RPMI7951 (cell line): ENCODE measurements at places on chromosomes 7 and 10.

DNA sequence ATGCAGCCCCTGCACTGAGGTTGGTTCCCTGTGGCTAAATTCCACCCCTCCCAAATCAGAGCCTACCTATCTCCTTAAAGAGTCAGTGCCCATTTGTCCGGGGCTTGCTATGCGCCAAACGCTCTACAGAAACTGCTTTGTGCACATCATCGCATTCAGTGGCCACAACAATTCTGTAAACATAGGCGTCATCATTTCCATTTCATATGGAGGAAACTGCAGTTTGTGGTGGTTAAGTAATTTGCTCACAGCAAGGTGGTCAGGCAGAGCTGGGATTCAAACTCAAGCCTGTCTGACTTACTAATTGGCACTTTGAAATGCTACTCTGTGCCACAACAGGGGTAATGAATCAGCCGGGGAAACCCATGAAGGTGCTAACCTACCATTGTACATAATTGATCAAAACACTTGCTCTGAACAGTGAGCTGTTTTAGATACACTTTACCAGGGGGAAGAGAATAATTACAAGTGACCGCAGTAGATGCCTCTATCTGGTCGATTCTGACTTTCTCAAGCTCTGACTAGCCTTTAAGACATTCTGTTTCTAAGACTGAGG, 775.5 kb downstream of the LRMDA start:
- peak; percentile 15 for DNase-seq

GRCh38 chr7:70589010-70589409, 542.9 kb upstream of the GALNT17 start:
- DNase-seq: no peak

DNA sequence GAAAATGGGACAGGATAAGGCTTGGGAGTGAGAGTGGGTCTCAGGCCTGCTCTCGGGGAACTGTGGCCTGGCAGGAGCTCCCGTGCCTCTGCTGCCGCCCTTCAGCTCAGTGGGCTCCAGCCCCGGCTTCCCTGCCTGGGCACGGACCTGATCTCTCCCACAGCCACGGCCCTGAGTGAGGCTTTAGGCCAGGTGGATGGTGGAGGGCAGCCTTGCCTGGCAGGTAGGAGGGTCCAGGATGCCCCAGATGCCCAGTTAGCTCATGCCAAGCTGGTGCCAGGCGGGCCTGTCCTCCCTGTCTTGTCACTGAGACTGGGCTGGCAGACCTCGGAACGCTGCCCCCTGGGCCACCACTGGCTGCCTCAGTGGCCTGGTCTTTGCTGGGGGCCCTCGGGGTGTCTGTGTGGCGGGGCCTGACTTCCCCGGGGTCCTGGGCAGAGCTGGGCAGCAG, 116.6 kb downstream of the INPP5A start:
- no peak for DNase-seq

DNA sequence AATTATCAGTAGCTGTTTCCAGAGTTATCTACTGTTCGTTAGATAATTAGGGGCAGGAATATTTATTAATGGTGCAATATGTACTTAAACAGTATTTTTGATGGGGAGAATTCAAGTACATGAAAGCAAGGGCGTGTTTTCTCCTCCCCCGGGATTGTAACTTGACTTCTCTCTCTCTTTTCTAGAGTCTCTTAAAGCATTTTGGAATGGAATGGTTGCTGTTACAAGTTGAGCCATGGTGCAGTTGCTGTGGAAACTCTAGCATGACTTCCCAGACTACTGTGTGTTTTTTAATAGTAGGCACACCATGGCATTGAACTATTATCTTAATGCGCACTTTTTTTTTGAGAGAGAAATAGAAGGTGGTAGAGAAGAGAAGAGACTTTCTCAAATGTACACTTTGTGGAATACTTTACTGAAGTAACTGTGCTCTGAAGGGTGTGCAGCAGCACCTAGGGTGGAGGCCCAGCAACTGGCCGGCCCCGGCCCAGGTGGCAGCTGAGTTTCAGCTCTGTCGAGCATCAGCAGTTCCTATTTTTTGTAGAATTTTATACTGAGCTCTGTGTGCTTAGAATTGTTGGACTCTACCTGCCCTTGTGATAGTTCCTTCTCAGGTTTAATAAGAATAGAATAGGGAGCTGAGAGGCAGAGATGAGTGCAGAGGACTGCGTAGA, 64.4 kb downstream of the CCNY start:
- DNase-seq: no peak

DNA sequence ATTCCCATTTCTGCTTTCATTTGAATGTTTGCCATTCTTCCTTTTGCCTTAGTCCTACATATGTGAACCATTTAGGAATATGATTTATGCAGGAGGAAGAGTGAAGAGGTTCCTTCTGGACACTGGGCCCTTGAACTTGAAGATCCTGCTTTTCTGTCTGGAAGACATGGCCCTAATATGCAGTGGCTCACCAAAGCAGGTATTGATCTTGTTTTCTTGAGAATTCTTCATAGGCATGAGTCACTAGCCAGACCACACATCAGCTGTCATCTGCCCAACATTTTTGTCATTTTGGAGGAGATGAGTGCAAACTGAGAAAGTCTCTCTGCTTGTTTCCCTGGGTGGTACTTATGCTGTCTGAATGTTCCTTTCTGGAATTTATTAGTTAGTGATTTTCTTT, 382.6 kb downstream of the LRMDA start:
- DNase-seq: no peak

GRCh38 chr10:106957823-106958588, 206.5 kb downstream of the SORCS1 start:
- DNase-seq: no peak

- DNase-seq: no peak
Observed at GRCh38 chr7:50315739-50316671, 11.5 kb downstream of the IKZF1 start.

DNA sequence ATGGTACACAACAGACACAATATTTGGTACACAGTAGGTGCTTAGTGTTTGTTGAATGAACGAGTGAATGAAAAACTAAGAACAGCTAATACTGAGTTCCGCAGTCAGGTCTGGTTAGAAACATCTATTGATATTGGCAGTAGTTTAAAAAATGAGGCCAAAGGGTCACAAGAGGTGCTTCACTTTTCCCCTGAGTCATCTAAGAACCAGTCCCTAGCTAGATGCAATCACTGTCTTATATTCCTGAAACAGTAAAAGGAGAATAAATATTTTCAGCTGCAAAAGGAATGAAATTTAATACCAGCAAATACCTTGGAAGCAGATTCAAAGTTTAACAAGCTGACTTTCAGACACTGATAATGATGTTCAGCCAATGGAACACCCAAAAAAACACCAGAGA, 54.5 kb downstream of the SCRN1 start:
- no peak for DNase-seq

GRCh38 chr7:64551375-64552142, 11.3 kb downstream of the ZNF680 start:
- DNase-seq: no peak

DNA sequence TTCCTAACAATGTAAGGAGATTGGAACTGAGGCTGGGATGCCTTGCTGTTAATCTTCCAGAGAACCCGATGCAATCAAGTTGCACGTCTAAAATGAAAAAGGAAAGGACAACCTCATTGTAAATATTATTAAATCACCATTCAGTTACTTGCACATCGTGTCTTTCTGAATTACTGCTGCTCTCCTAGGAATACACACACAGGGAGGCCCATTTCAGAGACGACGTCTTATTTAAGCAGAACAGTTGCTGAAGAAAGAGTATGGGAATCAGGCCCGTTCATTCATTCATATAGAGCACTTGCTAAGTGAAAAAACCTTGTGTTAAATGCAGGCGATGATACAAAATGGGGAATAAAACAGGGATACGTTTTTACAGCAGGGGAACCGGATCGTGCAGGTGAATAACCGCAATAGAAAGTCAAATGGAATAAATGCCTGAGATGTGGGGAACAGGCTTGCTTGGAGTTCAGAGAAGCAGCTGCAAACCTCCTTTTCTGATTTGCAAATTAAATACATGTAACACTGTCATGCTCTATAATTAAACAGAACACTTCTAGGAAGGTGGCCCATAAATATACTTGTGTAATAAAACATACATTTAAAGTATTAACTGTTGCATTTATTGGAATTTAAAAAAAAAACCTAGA, 409.9 kb downstream of the GALNT17 start:
- no peak for DNase-seq

DNA sequence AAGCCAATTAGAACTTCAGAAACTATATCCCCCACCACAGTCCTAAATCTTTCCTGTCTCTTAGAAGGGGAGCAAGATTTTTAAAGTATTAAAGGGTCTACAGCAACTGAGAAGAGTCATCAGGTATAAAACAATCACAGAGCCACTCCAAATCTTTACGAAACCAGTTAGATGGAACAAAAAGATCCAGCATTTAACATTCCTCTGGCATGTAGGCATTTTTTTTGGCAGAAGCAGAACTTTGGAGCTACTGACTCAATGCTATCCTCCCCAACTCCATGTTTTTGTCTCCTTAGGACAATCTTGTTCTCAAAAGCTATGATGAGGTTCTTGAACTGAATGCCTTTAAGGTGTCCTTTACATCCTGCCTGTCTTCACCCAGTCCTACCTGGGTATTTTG, 333.3 kb downstream of the PRPF18 start:
- DNase-seq: no peak

GRCh38 chr10:74738985-74739567, 87.3 kb upstream of the KAT6B start:
- no peak for DNase-seq

DNA sequence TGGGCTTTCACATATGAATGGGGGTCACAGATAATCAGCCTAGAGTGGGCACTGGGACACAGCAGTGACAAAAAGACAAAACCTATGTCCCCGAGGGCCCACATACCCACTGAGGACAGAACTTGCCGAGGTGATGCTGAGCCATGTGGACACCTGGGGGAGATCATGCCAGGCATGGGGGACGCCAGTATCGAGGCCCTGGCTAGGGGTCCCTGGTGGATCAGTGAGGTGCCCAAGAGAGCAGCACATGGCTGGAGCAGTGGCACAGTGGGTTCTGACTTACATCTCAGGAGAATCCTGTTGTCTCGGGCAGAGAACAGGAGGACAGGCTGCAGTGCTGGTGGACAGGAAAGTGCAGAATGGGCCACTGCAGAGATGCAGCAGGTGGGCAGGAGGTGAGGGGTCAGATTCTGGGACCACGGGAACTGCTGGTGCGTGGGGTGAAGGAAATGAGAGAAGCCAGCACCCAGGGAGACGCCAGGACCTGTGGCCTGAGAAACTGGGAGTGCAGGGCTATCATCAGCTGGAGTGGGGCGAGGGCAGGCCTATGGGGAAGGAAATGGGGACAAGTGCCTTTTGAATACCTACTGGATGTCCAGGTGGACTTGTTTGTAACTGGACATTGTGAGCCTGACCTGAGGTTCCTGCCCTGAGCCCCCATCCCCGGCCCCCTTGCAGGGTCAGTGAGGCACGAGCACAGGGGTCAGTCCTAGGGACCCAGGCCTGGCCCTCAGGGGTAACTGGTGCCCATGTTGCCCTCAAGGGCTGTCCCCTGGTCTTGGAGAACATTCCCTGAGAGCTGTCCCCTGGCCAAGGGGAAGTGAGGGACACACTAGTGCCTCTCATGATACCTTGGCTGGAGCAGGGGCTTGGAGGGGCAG, 91.2 kb upstream of the RET start:
- no peak for DNase-seq

- DNase-seq: no peak
Observed at GRCh38 chr10:53079283-53079682, 306.7 kb upstream of the MBL2 start.

DNA sequence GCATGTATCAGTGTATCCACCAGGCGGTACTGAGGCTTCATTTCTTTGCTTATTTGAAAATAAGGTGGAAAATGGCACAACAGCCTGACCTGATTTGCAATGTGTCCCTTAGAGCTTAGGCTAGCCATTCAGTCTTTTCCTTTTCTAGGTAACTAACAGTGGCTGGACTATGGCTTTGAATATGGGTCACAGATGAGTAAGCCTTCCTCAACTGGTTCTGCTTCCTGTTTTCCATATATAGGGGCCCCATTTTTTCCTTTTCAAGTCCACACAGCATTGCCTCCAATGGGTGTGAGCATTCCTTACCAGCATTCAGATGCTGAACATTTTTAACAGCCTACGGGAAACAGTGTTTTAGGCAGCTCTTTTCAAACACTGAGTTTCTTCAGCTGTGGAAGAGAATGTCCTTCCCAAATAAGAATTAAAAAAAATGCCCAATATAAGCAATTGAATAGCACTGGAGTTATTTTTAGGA, 3.9 kb upstream of the ITGB1 start:
- DNase-seq: peak; percentile 94
